Fibroblast of skin of back (primary cell): ENCODE measurements at places on chromosomes 12 and 14.
A peak's percentile ranks its signal among the peaks of the same experiment; 100 is the strongest.

- DNase-seq: peak; percentile 40
Measured at GRCh38 chr14:50944647-50945413, 547 bp upstream of the PYGL start.

- DNase-seq: no peak
Measured at GRCh38 chr12:1812650-1813302, 7.6 kb upstream of the LRTM2 start.

DNA sequence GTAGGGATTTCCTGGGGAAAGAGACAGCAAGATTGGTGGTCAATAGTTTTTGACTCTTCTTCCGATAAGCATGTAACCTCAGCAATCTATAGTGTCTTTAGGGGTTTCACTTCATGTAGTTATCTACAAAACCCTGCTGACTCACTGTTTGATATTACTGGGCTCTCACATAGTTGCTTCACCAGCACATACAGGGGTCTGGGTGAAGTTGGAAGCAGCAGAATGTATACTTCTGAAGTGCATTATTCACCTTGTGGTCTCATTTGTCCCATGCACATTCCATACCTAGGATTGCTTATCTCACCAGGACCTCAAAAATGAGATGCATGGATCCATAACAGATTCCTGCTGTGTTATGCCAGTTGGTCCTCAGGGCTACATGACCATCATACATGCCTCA, 280.0 kb downstream of the LRIG3 start:
- DNase-seq: peak; percentile 31

DNA sequence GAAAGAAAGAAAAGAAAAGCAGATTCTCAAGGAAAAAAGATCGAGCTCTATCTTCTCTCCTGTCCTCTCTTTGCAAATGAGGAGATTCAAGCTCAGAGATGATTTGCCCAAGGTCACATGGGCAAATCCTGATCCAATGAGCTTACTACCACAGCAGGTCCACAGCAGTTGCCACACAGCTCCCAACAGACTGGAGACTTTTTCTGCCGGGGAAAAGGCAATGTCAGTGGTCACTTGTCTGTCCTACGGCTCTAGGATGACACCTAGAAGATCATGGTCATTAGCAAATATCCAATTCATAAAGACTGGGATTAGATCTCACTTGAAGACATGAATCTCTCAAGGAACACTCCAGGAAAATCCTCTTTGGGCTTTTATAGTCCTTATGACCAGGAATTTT, 58.8 kb downstream of the TTC7B start:
- DNase-seq: no peak

GRCh38 chr14:89123851-89124250, 293.2 kb downstream of the FOXN3 start:
- no peak for DNase-seq

DNA sequence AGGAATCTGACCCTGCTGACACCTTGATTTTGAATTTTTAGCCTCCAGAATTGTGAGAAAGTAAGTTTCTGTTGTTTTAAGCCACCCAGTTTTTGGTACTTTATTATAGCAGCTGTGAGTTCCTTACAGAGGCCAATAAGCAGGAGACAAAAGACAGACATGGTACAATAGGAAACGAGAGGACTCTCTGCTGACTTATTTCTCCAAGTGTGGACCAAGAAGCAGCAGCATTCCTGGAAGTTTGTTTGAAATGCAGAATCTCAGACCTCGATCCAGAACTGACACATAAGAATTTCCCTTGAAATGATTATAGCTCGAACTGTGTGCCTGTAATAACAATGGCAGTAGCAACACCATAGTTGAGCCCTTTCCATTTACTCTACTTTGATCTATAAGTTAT, 31.9 kb upstream of the LUM start:
- no peak for DNase-seq

- DNase-seq: no peak
Measured at GRCh38 chr12:132492522-132492921, 2.6 kb downstream of the FBRSL1 start.

- DNase-seq: no peak
Measured at GRCh38 chr14:60652674-60653651, 3.7 kb upstream of the SIX1 start.

DNA sequence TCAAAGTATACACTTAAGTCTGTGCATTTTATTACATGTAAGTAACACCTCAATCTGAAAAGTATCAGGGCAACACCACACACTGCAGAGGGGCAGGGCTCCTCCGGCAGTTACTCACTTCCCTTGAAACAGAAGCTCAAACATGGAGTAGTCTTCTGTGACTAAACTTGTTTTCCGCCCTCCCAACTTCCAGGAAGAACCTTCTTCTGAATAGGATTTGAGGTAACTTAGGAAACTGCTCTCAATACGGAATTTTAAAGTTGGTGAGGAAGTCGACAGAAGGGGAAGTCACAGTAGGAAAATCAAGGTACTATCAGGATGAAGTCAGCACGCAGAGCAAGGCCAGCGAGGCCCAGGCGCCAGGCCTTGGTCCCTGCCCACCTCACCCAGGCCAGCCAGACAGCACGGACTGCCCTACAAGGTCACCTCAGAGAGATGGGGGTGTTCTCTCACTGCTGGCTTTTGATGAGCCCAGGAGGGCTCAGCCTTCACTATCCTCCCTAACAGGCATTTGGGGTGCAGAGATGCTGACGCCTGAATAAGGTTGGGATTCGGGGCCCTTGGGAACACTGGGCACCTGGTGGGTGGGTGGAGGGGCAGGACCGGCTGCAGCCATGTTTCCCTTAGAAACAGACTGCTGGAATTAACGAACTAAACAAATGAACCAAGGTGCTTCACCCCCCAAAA, 5.8 kb downstream of the ANKRD9 start:
- DNase-seq: no peak

- DNase-seq: no peak
Measured at GRCh38 chr12:54587315-54587873, 1.1 kb downstream of the PPP1R1A start.

GRCh38 chr12:49298160-49298559, 3.2 kb downstream of the PRPH start:
- no peak for DNase-seq

DNA sequence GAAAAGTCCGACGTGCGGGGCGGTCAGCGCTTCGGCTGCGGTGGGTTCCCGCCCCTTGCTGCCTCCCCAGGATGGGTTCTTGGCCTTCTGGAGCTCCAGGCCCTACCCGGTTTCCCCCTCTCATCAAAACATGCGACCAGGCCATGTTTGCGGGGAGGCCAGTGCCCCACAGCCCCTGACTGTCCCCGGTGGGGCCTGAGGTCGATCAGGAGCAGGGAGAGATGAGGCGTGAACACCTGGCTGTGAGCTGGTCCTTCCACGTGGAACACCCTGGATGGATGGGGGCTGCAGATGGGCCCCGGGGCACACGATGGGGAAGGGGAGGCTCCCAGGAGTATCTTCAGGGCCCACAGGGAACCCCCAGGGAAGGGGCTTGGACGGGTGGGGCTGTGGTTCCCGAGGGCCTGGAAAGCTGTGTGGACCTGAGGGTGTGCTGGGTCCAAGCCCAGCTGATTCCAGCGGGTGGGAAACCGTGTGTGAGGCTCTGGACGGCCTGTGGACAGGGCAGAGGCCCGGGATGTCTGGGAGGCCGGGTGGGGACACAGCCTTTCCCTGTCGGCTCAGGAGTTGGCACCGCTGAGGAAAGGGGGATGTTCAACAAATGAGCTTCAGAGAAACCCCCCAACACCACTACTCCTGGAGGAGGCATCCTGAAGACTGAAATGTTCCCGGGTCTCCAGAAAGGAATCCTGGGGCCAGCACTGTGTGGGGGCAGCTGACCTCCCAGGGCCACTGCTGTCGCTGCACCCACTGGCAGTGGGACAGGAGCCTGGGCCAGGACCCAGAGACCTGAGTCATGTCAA, 187.0 kb upstream of the C14orf180 start:
- DNase-seq: no peak

DNA sequence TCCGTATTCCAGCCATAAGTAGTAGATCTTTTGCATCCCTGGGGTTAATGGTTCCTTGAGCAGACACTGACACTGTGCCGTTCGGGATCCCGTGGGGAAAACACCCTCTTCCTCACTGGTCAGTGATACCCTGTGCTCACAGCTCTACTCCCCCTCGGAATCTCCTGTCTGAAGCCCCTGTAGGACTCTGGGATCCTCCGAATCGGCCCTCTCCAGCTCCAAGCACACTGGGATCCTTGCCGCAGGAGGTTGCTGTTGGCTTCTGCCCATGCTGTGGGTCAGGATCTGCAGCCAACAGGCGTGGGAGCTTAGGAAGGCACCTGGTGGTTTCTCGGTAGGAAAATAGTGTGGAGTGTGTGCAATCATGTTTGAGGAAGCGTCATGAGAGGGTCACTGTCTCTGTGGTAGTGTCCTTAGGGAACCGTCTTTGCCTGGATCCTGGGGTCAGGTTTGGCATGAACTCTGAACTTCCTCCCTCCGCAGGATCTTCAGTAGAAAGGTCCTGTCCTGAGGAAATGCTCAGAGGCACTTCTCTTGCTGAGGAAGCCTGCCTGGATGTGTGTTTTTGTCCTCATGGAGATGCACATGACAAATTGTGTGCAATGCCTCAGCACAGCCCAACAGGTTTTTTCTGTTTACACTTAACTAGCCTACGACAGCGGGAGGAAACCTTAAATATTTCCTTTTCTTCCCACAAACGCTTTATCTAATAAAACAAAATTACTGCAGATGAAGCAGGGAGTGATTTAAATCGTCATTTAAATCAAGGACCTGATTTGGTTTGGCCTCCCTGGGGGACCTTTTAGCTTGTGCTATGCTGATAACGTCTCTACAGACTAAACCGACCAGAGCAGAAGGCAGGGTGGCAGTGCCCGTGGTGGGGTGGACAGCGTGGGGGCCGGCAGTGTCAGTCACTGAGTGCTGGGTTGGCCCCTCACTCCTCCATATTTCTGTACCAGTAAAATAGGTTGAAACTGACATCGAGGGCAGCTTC, 18.7 kb downstream of the FBXL14 start:
- DNase-seq: no peak

DNA sequence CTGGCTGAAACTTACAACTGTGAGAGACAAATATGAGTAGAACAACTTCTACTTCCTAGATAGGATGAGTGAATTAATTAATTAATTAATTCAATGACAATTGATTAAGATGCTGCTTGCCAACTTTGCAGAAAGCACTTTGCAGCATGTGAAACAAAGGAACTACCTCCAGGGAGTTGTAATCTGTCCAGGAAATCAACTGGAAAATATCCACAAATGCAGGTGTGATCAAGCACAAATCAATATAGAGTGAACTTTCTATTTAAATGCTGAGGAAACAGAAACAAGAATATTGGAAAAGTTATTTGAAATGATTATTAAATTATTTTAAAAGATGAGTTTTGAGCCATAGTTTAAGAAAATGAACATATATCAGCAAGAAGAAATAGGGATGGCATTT, 163.9 kb upstream of the ARID2 start:
- DNase-seq: no peak

- peak; percentile 70 for DNase-seq
Measured at GRCh38 chr12:57868851-57869268, 22.3 kb upstream of the CTDSP2 start.

- no peak for DNase-seq
Measured at GRCh38 chr12:124015494-124016461, 42.8 kb downstream of the ZNF664 start.

DNA sequence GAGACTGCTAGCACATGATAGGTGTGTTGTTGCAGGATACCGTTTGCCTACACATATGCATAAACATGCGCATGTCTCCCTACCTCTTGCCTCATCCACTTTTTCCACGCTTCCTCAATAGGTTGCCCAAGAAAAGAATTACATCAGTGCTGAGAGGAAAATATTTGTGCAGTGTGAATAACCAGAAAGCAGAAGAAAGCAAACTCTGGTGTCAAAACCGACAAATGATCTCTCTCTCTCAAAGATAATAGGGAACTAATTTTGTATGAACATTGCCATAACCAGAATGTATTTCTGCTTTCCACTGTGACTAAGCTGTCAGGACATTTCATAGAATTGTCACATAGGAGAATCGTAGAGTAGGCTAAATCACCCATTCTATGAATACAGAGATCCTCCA, 1.3 kb downstream of the CLEC7A start:
- DNase-seq: no peak

GRCh38 chr12:104788840-104789271, 169.2 kb downstream of the SLC41A2 start:
- DNase-seq: no peak

- peak; percentile 17 for DNase-seq
Measured at GRCh38 chr12:26374934-26375680, 179.7 kb downstream of the SSPN start.

DNA sequence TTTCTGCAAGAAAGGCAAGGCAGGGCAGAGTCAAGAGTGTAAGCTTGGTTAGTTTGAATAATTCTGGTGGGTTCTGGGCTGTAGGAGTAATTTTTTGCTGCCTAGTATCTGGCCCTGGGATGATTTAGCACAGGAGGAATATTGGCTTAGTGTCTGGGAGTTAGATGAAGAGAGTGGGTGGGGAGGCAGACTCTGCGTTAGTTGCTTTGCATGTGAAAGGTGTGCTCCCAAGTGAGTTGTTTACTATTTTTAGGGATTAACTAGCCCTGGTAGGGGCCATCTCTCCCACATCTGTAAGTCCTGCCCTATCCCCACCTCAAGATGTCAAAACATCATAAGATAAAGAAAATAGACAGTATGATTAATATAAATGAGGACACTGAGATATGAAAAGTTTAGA, 249.7 kb downstream of the LRIG3 start:
- no peak for DNase-seq

DNA sequence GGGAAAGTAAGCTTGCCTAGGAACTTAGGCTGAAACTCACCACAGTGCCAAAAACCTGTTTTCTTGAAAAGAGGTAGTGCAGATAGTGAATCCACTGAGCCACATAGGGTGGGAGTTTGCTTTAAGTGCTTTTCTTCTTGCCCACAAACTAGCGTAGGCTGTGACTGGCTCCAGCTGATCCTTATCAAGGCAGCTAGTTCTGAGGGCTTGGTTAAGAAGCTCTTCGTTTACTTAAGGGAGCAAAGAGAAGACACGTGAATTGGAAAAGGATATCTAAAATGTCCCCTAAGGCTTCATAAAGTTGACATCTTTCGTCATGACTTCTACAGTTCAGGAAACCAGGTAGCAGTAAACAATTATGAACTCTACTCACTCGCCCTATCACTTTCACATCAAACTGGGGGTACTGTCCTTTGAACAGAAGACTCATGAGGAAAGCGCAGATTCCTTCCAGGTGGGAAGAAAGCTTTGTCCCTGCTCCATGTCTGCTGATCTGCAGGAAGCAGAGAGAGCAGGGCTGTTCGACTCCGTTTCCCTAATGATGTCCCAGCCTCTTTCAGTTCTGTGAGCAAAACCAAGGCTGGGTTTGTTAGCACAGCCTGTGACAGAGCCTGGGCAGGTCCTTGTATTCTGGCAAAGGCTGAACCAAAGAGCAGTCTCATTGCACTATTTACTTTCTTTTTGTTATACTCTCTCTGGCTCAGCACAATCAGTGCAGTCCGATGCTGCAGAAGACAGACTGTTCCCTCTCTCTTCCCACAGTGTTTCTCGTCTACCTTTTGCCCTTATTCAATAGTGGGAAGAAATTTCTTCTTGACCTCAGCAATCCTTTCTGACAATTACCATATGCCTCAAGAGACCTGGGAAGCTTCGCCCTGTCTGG, 93.5 kb upstream of the ETV6 start:
- no peak for DNase-seq

DNA sequence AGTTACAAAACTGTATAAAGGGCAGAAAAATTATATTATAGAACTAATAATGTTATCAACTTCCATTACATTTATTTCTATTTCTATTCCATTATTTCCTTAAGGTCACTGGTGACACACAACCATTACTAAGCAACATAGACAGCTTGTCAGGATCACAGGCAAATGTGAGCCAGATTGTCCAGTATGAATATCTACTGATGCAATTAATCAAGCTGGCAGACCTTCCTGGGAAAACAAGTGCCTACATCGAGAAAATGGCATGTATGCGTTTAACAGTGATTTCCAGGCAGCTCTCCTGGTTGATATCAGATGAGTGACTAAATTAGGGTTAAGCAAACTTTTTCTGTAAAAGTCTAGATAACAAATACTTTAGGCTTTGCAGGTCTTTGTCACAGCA, 36.9 kb upstream of the TSPAN8 start:
- DNase-seq: no peak
